ENCODE measurements at places on chromosomes 1 and 21.

DNA sequence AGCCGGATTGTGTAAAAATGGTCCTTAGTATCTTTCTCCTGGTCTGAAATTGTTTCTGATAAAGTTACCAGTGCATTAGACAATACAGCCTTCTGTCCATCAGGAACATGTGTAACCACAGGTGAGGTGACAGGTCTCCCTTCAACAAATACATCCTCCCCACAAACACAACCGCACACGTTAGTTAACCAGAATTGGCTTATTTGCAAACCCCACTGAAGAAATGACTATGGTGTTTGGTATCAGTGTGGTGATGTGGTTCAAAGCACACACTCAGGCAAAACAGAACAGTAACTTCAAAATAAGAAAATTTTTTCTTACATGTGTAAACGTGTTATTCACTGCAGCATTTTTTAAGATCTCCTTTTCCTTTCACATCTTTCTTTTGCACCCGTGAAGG is 517.2 kb upstream of the NR5A2 start:
- no peak for DNase-seq

GRCh38 chr1:168959382-168959781 is 147.1 kb upstream of the ATP1B1 start:
- no peak for DNase-seq

- DNase-seq: no peak
These were observed 65.2 kb upstream of the PRKACB start for GRCh38 chr1:84078842-84079202.

DNA sequence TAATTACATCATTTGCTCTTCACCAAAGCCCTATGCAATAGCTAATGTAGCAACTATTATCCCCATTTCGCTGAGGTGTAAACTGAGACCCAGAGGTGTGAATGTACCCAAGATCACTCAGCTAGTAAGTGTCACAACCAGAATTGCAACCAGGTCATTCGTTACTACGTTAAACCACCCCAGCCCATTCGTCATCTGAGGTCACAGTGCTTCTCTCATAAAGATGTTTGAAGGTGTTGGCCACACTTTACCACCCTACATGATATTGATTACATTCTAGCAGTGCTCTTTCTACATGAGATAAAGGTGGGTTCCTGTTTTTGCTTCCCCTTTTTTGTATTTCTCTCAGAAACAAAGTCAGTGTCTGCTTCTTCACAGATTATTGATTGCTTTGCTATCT is 195.3 kb downstream of the ZBTB18 start:
- no peak for DNase-seq

- DNase-seq: no peak
These were observed 8.8 kb upstream of the OBSCN start for GRCh38 chr1:228198977-228199590.

Data from NCI-H1930 (cell line).